NCI-H526 treated with DMSO at 0.1 percent for 48 hours (cell line): ENCODE measurements at places on chromosomes 16 and 17.
A peak's percentile ranks its signal among the peaks of the same experiment; 100 is the strongest.

DNA sequence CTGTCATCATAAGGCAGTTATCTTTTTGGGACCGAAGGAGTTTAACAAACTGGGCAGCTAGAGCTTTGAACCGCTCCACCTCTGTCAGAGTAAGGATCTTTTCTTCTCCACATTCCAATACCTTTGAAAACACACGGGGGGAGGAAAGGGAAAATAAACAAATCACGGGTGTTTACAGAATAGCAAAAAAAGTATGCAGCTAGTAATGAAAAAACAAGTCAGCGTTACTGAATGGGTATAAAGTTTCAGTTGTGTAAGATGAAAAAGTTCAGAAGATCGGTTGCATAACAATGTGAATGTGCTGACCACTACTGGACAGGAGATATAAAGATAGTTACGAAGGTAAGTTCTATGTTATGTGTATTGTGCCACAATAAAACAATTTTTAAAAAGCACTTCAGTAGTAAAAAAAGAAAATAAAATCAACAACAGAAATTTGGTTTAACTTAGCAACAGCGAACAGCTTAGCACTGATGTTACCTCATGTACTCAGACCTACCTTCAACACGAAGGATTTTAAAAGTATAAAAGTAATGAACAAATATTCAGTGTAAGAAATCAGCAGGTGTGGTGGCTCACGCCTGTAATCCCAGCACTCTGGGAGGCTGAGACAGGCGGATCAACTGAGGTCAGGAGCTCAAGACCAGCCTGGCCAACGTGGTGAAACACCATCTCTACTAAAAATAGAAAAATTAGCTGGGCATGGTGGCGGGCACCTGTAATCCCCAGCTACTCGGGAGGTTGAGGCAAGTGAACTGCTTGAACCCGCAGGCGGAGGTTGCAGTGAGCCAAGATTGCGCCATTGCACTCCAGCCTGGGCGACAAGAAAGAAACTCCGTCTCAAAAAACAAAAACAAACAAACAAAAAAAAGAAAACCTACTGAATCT, 34.3 kb downstream of the MARF1 start:
- DNase-seq: no peak

- no peak for DNase-seq
Observed at GRCh38 chr16:68179196-68179795, 56.6 kb downstream of the ESRP2 start.

DNA sequence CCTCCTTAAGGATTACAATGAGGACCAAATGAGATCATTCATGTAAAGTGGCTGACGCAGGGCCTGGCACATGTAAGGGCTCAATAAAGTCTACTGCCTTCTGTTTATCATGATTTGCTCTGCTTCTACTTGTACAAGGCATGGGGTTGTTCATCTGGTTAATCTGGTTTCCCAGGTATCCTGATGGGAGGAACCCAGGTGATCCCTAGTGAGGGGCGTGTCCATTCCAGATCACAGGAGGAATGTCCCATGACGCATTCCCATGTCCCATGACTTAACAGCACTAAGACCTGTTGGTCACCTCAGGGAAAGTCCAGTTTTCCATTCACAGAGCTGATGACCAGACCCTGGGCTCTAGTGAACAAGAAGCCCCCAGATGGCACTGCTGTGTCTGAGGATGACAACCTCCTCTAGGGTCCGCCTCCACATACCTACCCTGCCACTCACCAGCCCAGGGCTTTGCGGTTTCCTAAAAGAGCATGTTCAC, 11.5 kb upstream of the TPPP3 start:
- no peak for DNase-seq

- no peak for DNase-seq
Observed at GRCh38 chr16:85449191-85449884, 163.8 kb upstream of the GSE1 start.

- no peak for DNase-seq
Observed at GRCh38 chr17:49290690-49291359, 60.2 kb upstream of the PHOSPHO1 start.

GRCh38 chr17:76049239-76049638, 22.1 kb upstream of the EVPL start:
- no peak for DNase-seq

- no peak for DNase-seq
Observed at GRCh38 chr17:78034429-78035091, 76.1 kb downstream of the TNRC6C start.

DNA sequence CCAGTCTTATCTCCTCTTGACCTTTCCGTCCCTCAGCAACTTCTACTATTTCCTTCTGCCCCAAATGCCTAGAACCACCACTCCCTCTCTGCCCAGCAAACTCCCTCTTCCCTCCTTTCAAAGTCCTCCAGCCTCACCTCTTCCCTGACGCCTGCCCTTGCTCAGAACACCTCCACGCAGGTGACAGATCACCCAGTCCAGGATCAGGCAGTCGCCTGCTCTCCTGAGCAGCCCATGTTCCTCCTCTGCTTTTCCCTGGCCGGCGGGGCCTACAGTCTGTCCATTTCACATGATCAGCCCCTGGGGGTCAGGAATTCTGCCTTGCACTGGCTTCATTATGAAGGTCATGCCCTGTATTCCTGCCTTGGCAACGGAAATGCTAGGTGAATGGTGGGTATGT, 422 bp downstream of the CD300LF start:
- DNase-seq: no peak

GRCh38 chr17:58279736-58280479, 827 bp downstream of the MPO start:
- DNase-seq: no peak

DNA sequence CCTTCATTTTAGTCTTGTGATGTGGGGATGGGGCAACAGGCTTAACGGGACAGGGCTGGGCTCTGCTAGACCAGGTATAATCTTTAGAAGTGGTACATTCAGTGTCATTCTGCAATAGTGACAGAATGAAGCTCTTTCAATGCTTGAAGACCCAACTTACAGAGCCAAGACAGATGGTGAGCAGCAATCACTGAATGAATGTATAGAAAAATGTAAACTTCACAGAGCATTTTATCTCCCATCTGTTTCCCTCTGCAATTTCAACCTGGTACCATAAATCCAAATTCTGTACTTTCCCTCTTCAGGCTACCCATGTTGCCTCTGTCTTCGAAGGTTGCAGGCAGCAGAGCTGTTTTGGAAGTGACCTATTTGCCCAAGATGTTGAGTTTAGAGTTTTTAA, 33.5 kb upstream of the GOT2 start:
- DNase-seq: no peak

- DNase-seq: no peak
Observed at GRCh38 chr17:76074390-76075363, at the start of gene GALR2. TSS of gene GALR2 (plus strand) at chr17:76074781. CDS start at chr17:76074884, 103 bp downstream.

DNA sequence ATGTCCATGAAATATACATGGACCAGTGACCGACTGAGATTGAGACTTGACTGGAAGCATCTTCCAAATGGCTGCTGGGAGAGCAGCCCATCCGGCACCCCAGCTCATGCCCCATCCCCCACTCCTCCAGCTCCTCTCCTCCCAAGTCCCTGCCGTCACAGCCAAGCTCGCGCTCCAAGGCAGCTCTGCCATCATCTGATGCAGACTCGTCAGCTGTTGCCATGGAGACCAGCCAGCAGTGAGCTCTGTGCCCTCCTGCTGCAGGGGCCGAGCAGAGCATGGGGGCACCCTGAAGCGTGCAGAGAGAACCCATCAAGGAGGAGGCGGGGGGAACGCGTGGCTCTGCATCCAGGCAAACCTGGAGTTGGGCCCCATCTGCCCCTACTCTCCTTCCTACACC, 74.5 kb upstream of the TNRC6C start:
- no peak for DNase-seq

DNA sequence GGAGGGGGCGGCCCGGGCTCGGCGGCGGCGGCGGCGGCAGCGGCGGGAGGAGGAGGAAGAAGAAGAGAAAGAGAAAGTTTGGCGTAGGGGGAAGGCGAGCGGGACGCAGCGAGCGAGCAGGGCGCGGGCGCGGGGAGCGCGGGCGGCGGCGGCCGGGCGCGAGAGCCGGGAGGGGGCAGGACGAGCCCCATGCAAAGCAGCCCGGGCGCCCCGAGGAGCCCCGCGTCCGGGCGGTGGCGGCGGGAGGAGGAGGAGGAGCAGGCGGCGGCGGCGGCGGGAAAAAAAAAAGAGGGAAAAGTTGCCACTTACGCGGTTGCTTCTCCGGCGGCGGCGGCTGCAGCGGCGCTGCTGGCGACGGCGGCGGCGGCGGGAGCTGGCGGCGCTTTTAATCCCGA, 10.3 kb upstream of the ZFHX3 start:
- DNase-seq: no peak

GRCh38 chr17:72928454-72929136, 163.9 kb downstream of the SLC39A11 start:
- no peak for DNase-seq

DNA sequence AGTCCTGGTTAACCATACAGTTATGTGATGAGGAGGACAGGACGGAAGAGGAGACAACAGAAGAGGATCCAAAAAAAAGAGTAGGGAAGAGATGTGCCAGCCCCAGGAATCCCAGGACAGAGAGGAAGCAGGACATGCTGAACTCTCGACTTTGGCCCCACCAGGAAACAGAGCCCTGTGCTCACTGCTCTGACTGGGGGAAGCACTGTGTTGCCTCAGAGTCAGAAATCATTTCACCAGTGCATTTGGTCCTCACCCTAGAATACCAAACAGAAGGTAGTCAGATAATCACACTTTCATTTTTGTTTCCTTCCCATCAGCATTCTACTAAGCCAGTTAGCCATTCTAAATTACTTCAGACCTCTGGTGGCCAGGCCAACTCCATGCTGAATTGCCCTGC, 421.0 kb upstream of the CDH5 start:
- no peak for DNase-seq

DNA sequence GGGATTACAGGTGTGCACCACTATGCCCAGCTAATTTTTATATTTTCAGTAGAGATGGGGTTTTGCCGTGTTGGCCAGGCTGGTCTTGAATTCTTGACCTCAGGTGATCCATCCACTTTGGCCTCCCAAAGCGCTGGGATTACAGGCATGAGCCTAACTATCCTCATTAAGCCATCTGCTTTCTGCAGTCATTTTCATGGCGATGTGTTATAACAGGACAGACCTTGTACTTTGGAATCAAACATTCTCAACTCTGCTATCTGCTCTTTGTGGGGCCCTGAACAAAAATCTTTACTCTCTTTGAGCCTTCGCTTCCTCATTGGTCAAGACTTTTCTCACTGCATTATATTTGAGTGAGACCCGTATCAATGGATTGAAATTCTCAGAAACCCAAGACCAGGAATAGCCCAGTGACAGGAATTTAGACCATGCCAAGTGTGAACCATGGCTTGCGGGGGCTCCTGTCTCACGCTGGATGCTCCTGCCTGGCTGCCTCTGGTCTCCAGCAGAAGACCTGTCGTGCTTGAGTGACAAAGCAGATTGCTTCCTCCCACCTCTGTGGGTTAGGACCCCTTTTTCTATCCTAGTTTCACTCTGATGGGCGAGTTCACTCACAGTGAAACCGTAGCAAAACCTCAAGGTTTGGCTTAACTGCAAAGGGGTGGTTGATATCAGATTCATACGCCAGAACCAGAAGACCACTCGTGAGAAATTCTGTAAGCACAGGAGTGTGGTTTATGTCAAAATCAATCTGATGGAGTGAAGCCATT, 519.1 kb downstream of the MAF start:
- no peak for DNase-seq

- no peak for DNase-seq
Observed at GRCh38 chr17:37458805-37459204, 30.9 kb upstream of the DUSP14 start.

- DNase-seq: no peak
Observed at GRCh38 chr16:87979352-87979751, 28.1 kb downstream of the BANP start.

- no peak for DNase-seq
Observed at GRCh38 chr17:79830763-79831264, 8.4 kb downstream of the CBX4 start.

GRCh38 chr17:7383742-7384488, 3.0 kb downstream of the TNK1 start:
- DNase-seq: peak; percentile 13

GRCh38 chr17:30235386-30236296, at the start of gene SLC6A4:
TSS of gene SLC6A4 (minus strand) at chr17:30235697. CDS start at chr17:30221958, 13,739 bp downstream.
- DNase-seq: no peak

DNA sequence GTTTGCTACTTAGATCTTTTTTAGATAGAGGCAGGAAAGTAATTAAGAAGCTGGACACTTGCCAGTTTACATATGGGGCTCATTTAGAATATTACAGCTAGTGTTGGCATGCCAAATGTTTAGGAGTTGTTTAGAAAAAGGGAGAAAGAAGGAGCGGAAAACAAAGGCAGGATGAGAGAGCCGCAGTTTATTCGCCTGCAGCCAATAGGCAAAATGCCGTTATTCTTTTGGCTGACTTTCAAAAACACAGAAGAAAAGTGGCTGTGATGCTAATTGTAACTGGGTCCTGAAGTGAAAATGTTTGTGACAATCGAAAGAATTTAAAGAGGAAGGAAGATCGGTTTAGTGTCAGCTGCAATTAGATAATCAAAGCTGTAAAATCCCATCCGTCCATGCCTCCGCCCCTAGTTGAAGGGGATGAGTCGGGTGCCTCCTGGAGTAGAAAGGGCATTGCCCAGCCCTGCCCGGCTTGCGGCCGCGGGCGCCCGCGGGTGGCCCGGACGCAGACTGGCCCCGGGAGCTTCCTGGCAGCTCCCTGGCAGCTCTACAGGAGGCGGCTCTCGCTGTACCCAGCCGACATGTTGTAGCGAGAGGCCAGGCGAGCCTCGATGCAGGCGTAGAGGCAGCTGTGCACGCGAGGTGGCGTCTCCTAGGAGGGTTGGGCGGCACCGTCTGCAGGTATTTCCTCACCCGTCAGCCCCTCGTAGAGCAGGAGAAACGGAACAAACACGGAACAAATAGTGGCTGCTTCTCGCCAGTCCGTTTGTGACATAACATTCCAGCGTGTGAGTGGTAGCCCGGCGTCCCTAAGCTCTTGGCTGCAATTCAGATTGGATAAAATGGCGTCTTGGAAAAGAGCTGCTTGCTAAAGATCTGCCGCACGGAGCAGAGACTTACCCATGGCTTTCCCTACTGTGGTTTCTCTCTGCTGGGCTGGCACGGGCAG, 82.2 kb downstream of the TNRC6C start:
- peak; percentile 51 for DNase-seq

- no peak for DNase-seq
Observed at GRCh38 chr17:9332132-9332494, 243.5 kb downstream of the STX8 start.
